ENCODE measurements at places on chromosomes 3 and 15.
A peak's percentile ranks its signal among the peaks of the same experiment; 100 is the strongest.

DNA sequence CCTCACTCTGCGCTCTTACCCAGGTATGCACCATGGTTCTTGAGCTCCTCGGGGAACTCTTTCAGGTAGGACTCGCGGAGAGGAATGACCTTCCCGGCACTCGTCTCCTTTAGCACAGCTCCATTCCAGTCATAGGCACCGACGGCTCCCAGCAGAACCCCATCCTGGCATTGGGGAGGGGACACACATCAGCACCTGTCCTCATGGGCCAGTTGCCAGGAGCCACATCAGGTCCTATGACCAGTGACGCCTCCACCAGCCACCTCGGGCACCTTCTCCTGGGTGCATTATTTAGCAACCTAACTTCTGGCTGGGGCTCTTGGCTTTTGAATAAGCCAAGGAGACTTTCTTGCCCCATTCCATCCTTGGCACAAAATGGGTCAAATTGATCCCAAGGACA, 61.9 kb downstream of the FEM1B start:
- DNase-seq, result no peak

DNA sequence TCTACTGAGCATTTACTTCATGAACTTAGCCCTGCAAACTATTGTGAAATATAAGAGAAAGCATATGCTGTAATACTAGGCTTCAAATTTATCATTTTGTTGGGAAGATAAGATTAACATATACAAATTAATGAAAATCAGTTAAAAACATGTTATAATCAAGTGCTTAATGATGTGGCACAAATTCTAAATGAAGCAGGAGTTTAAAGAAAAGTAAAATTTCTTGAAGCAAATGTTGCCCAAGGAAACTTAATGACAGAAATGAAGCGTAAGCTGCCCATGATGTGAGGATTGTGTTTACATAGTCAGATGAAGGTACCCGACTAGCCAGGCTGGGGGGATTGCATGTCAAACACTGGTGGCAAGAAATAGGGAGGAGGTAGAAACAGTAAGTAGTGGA, 103.1 kb upstream of the GAP43 start:
- no peak for DNase-seq

DNA sequence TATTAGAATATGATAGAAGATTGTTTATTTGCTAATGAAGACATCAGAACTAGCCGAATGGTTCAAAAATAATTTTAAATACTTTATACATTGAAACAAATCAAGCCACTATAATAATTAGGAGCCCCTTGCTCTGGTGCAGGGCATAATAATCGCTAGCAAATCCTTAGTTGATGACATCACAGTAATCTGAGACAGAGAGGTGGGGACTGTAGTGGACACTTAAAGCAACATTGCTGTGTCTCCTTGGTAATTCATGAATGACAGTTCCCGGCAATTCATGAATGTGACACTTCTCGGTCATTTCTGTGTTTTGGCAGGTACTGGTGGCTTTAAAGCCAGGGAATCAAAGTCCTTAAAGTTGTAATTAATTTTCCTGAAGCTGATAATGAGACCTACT, 114.3 kb downstream of the PPM1L start:
- DNase-seq, result no peak

GRCh38 chr3:185316740-185317412, 46.1 kb upstream of the MAP3K13 start:
- DNase-seq, result peak; percentile 47

DNA sequence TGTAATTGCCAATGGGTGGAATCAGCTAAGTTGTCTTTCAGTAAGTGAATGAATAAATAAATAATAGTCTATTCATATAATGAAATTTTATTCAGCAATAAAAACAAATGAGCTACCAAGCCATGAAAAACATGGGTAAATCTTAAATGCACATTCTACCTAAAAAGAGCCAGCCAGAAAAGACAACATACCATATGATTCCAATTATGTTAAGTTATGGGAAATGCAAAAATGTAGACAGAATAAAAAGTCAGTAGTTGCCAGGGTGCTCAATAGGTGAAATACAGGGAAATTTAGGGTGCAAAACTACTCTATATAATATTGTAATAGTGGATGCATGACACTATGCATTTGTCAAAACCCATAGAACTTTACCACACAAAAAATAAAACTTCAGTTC, 277.2 kb upstream of the EPHA6 start:
- DNase-seq, result no peak

DNA sequence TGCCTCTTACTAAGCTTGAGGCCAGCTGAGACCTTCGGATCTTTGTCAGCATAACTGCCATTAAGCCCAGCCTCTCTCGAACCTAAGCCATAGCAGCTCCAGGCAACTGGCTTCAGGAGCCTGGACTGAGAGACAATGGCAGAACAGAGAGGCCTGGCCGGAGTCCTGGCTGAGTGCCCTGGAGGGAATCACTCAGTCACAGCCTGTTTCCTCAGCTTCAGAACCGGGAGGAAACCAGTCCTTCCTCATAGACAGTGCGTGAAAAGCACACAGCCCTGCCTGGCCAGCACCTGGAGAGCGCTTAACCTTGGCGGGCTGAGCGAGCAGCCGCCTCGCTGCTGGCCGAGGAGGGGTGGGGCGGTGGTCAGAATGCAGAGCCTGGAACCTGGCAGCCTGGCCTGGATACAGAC, 21.6 kb downstream of the RNU5B-1 start:
- no peak for DNase-seq

DNA sequence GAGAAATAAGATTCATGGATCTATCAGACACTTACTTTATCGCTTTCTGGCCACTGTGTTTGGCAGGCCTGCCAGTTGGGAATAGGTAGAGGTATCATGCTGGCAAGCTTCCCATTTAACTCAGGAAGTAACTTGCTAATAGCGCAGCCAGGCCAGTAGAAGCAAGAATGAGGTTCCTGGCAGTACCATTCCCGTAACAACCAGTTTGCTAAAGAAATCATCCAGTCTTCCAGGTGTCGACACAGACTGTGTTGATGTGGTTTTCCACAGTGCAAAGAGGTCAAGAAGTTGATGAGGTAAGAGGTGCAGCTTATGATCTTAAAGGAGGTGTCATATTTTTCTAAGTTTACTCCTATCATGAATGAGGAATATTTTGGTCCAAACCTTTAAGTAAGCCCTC, 46.2 kb downstream of the DPH6 start:
- DNase-seq, result no peak

- DNase-seq, result no peak
These were observed 11.9 kb downstream of the CFAP100 start for GRCh38 chr3:126406389-126407296.

GRCh38 chr3:13885704-13886010, 5.8 kb upstream of the WNT7A start:
- no peak for DNase-seq

DNA sequence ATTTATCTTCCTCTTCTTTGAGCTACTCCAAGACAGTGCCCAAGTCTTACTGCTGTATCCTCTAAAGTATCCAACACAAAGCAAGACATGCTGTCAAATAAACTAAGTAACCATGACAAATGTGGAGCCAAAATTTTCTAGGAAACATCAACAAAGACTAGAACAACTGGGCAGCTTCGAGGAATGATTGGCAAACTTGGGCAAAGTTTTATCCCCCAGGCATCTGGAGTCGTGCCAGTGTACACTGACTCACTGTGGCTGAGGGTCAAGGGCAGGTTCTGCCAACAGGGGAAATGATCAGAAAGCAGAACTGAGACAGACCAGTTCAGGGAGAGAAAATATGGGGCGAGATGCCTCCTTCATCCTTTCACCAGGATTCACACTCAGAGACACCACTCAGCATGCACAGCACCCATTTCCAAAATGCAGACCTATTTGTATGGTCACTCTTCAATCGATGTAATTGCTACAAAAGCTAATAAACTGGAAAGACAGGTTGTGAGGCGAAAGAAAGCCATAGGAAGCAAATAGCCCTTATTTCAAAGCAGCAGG, 65.8 kb downstream of the MB21D2 start:
- DNase-seq, result peak; percentile 93

DNA sequence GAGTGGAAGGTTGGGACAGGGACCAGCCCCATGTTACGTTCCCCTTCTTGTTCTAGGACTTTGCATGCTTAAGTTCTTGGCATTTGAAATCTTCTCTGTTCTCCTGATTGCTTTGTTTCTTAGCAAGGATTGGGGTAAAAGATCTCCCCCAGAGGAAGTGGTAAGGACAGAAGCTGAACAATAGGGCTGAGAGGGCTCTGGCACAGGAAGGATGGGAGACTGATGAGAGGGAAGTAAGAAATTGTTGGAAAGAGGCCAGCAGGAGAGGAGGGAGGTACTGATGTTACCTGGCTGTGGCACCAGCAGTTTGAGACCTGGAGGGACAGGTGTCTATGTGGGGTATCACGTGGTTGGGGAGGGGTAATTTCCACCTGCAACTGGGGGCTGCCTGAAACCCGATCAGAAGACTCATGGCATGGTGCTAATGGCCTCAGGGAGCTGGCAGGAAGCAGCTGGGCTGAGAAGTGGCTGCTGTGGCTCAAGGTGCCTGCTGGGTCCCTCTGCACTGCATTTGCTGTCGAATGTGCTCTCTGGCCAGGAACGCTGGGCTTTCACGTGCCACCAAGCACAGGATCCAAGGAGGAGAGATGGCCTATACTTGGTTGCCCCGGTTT, 108.4 kb downstream of the LSM3 start:
- DNase-seq, result no peak

- no peak for DNase-seq
These were observed 365.0 kb downstream of the LPP start for GRCh38 chr3:188518835-188519452.

DNA sequence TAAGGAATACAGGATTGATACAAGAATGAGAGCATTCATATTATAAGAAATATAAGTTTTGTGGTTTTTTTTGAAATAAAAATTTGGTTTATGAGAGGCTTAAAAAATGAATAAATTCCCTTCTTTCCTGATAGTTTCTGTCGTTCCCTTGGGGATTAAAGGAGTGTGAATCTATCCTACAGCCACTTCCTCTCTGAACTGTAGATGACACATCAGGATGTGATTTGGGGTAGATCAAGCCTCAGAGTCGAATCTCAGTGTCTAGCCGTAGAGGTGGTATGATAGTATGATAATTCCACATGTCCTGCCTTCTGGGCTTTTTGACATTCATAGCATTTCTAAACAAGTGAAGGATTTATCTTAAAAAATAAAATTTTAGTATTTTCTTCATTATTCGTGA, 343.1 kb downstream of the LPP start:
- DNase-seq, result no peak

GRCh38 chr3:123745184-123745855, 138.8 kb downstream of the MYLK start:
- DNase-seq, result no peak

DNA sequence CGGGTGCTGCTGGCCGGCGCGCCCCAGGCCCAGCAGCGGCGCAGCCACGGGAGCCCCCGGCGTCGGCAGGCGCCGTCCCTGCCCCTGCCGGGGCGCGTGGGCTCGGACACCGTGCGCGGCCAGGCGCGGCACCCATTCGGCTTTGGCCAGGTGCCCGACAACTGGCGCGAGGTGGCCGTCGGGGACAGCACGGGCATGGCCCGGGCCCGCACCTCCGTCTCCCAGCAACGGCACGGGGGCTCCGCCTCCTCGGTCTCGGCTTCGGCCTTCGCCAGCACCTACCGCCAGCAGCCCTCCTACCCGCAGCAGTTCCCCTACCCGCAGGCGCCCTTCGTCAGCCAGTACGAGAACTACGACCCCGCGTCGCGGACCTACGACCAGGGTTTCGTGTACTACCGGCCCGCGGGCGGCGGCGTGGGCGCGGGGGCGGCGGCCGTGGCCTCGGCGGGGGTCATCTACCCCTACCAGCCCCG, 777 bp downstream of the LOXL1 start:
- DNase-seq, result no peak

DNA sequence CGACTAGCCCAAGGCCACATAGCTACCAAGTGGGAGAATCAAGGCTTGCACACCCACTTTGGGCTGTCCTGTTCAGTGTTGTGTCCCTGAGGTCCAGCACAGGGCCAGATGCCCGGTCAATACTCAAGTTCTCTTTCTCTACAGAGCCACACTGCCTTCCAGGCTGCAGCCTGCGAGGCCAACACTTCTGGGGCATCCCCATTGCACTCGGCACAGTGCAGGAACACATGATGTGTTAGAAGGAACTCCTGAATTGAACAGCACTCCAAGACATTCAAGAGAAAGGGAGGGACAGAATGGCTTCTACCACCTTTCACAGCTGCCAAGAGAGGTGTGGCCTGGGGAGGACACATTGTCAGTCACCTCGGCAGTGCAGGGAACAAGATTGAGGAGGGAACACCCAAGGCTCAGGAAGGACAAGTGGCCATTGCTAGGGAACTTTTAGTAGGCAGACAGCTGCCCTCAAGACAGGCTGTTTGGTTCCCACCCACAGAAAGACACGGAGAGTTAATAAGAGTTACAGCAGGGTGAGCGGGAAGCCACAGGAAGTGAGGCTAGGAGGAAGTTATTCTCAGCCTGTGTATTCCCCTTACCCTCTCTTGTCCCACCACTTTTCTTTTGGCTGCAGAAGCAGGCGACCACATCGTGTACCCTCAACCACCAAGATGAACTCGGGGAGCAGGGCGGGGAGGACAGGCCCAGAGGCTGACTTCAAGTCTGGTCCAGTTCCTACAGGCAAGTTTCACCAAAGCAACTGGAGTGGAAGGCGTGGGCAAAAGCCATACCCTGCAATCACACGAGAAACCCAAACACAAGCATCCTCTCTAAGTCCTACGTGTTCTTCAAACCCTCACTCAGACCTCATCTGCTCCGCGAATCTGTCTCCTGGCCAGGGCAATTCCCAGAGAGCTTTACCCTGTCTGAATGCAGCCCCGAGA, 69.4 kb downstream of the SRGAP3 start:
- DNase-seq, result no peak

DNA sequence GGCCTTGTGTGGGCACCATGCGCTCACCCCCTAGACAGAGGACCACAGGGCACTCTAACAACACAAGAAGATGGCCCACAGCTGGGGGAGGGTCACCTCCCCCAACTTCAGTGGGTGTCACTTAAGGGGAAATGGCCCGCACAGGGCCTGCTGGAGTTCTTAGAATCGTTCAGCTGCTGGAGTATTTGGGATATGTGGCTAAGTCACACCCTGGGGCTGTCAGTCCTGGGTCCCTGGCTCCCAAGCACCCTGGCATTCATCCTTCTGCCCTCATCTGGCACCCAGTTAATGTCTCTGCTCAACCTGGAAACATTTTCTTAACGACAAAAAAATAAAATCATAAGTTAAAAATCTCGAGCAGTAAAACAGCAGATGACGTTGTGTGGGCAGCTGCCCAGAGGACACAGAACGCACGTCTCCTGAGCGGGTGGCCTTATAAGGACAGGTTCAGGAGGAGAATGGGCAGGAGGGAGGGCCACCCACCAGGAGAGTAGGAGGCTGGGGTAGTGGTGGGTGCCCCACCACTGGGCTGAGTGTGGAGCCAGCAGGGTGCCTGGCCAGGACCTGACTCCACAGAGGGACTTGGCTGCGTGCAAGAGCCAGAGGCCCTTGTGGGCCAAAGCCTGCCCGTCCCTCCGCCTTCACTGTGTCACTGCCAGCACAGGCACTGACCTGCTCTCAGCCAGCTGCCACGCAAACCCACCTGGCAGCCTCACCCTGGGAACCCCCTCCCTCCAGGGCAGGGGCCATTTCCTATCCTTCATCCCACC, 11.5 kb downstream of the KBTBD13 start:
- DNase-seq, result no peak

- peak; percentile 97 for DNase-seq
These were observed 53.8 kb downstream of the MGLL start for GRCh38 chr3:127768346-127769008.
